ENCODE measurements at places on chromosomes 11 and 22.

GRCh38 chr11:66226101-66226500 is 42.3 kb upstream of the RAB1B start:
- DNase-seq = no peak

DNA sequence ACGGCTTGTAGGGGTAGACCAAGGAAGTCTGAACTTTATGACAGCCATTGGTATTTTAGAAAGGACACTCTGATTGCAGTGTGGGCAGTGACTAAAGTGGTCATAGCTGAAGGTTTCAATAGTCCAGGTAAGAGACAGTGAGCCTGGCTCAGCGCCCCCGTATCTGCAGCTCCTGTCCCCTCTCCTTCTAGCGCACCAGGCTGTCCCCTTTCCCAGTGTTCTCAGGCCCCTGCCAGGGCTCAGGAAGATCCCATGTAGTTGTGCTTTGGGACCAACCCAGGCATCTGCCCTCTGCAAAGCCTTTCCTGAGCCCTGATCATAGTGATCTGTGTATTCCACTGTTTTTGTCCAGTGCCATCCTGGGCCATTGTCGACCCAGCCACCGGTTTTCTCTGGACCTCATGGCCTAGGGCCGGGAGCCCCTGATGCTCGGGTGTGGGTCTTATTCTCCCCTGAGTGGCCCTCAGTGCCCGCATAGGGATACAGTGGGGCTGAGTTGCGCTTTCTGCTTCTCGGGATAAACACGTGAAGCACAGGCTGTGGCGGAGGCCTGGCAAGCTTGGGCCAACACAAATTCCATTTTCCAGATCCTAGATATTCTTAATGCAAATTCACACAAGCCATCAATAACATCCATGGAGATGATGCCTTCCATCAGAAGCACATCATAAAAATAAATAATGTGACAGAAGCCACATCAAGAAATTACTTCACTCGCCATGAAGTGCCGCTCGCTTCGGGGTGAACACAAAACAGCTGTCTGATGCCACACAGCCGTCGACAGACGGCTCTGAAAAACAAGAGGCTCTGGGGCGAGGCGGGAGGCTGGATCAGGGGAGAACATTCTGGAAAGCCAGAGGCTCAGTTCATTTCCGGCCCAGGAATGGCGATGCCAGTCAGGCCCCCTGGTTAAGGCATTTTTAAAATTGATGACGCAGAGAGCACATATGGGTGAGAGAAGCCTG is 805.0 kb downstream of the TBC1D22A start:
- DNase-seq = no peak

DNA sequence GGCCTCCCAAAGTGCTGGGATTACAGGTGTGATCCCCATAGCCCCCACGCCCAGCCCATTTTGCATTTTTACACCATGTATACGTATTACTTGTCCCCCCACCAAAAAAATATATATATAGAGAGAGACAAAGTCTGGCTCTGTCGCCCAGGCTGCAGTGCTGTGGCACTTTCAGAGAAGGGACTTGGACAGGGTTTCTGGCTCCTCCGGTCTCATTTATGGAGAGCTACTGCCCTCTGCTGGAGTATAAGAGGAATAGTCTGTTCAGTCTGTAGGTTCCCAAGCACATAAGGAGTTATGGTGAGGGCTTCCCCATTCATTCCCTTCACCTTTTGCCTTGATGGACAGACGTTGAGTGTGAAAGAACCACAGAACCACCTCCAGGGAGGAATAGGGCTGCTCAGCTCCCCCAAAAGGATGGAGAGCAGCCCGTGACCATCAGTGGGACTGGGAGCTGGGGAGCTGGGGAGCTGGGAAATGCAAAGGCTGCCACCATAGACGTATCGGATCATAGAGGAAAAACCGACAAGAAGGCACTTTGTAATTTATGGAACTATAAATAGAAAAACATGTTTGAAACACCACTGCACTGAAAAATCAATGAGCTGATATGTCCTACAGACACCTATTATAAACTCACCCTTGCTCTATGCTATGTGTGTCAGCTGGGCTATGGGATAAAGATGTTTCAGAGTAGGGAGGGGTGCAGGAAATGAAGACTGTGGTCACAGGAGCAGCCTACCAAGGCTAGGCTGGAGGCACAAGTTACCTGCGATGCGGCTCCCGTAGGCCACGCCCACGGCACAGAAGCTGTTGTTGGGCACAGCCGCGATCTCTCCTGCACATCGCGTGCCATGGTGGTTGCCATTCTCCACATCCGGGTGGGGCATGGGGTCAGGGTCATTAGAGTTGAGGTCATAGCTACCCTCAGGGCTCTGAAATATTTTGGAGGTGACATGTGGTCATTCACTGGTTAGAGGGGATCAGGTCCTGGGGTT is 5.2 kb downstream of the PCSK7 start:
- peak; percentile 79 for DNase-seq

DNA sequence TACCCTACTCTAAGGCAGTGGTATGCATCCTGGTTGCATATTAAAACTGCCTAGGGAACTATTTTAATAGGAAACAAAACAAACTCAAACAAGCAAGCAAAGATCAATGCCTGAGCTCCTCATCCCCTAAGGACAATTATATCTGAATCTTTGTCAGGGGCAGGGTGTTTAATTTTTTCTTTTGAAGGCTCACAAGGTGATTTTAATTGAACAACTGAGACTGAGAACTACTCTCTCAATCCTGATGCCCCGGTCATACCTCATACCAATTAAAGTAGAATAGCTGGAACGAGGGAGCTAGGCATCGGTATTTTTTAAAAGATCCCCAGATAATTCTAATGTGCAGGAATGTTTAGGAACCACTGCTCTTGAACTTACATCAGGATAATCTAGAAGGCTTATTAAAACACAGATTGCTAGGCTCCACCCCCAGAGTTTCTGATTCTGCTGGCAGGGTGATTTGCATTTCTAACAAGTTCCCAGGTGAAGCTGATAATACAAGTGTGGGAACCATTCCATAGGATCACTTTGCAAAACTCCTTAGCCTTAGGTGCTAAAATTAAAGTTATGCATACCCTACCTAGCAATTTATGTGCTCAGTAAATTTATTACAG is 416.5 kb downstream of the GUCY1A2 start:
- DNase-seq = no peak

- DNase-seq = peak; percentile 49
These were observed 840 bp downstream of the GRAMD1B start for GRCh38 chr11:123430721-123431497.

- DNase-seq = no peak
These were observed 63.0 kb downstream of the WNT11 start for GRCh38 chr11:76143274-76143673.

GRCh38 chr11:125514336-125515101 is 18.5 kb upstream of the FEZ1 start:
- DNase-seq = peak; percentile 6

DNA sequence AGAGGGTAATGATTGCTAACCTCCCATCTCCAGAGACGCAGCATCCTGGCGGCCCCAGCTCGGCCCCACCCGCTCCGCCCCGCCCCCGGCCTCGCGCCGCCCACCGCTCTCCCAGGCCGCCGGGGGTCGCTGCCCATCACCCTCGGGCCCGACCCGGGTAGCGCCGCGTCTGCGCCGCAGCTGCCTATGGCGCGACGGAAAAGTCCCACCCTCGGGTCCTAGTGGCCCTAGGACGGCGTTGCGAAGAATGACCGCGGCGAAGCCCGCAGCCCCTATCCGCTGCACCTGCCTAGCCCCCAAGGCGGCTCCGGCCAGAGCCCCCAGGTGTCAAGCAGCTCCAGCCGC is 457 bp downstream of the CPSF7 start:
- DNase-seq = peak; percentile 79

- no peak for DNase-seq
These were observed 876 bp downstream of the MS4A12 start for GRCh38 chr11:60493454-60493853.

DNA sequence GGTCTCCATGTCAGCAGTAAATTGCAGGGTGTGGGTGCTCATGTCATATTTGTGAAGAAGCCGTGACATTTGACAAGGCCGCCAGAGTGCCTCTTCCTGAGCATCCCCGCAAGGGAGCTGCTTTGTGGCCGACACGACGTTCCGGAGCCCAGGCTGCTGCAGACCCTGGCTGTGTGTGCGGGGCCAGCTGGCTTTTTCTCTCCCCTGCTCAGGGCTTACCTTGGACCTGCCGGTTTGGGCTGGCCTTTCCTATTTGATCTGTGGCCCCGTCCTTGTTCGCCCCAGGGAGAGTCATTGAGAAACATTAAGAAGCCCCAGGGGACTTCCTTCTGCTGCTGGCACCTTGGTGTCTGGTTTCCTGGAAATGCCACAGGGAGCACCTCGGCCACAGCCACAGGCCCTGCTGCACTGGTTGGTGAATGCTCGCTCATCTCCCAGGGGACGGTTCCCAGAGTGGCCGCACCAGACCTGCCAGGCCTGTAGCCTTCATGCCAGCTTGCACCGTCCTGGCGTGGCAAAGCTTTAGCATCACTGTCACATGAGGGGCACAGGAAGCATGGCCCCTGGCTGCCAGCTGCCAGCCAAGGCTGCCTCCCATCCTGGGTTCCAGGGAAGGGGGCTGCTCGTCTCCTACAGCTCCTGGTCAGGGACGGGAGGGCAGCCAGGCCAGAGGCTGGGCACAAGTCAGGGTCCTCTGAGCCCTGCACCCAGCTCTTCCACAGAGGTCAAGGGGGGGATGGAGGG is 5.4 kb downstream of the GRK2 start:
- no peak for DNase-seq

DNA sequence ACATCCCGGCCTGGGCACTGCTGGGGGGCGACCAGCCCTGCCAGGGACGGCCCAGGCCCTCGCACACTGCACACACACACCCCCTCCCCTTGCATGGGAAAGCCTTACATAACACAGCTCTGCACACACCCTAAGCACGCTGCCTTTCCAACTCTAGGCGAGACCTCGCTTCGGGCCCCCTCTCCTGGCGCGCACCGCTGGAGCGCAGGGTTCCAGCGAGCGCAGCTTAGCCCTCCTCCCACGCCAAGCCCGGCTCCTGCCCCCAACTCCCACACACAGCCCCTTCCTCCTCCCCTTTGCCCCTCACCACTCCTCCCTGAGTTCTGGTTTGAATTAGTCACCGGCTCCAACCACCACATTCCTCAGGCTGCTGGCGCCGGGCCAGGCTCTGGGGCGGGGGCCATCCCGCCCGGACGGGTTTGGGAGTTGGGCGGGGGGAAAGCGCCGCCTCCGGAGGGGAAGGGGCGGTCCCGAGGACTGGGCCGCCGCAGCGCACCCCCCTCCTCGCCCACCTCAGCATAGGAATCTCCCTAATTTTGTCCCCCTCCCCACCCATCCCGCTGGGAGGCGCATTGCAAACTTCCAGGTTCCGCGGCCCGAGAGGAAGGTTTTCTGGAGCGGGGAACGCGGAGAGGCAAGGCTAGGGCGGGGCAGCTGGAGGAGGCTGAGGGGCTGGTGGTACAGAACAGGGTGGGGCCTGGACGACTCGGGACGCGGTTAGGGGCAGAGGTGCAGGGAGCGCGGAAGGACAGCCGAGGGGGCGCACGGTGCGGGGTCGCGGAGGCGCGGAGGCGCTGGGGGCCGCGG is 966 bp downstream of the AHNAK start:
- DNase-seq = peak; percentile 96

GRCh38 chr11:96111308-96111707 is 187.4 kb upstream of the MTMR2 start:
- no peak for DNase-seq

GRCh38 chr11:74011360-74012073 is 2.6 kb upstream of the UCP3 start:
- DNase-seq = no peak

GRCh38 chr22:20115691-20116375 is at the start of gene RANBP1:
TSS of gene RANBP1 (plus strand) at chr22:20116104. CDS start at chr22:20116185, 81 bp downstream.
- DNase-seq = peak; percentile 56

GRCh38 chr11:38138972-38139371 is 1540.9 kb upstream of the RAG2 start:
- DNase-seq = no peak

GRCh38 chr22:35634943-35635540 is 13.2 kb upstream of the APOL6 start:
- no peak for DNase-seq

- no peak for DNase-seq
These were observed 793.7 kb upstream of the LRRC4C start for GRCh38 chr11:42253156-42253555.

- no peak for DNase-seq
These were observed 176.3 kb upstream of the MTNR1B start for GRCh38 chr11:92793189-92793588.

GRCh38 chr11:128313931-128314330 is 273.4 kb downstream of the ETS1 start:
- no peak for DNase-seq
